CD4-positive, alpha-beta T cell treated with Interferon alpha-2 for 1 hour (primary cell): ENCODE measurements at places on chromosomes 6 and 20.
A peak's percentile ranks its signal among the peaks of the same experiment; 100 is the strongest.

DNA sequence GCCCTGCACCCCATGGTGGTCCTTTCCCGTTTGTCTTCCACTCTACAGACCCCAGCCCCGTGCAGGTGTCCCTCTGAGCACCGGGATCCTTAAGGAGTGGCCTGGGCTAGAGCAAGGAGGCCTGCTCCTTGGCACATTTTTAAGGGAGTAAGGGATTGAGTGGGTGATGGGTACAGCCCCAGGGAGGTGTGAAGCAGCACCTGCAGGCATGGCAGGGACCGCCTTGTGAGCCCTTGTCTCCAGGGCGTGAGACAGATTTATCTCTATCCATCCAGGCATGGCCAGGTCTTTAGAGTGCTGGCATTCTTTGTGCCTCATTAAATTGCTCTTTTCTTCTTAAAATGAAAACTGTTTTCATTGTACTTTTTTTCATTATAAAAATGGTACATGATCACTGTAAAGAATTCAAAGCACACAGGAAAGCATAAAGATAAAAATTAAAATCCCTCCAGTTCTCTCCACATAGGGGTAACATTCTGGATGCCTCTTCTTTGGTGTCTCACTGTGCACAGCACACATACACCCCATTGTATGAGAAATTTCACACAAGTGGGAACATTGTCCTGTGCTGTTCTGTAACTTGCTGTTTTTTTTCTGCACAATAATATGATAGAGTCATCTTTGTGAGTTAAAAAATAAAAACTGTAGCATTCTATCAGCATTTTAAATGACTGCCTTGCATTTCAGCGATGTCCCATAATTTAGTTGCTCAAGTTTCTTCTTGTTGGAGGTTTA is 31.9 kb upstream of the ZNF831 start:
- no peak for DNase-seq

- DNase-seq = no peak
These were observed 243.9 kb downstream of the HAO1 start for GRCh38 chr20:7696311-7696710.

DNA sequence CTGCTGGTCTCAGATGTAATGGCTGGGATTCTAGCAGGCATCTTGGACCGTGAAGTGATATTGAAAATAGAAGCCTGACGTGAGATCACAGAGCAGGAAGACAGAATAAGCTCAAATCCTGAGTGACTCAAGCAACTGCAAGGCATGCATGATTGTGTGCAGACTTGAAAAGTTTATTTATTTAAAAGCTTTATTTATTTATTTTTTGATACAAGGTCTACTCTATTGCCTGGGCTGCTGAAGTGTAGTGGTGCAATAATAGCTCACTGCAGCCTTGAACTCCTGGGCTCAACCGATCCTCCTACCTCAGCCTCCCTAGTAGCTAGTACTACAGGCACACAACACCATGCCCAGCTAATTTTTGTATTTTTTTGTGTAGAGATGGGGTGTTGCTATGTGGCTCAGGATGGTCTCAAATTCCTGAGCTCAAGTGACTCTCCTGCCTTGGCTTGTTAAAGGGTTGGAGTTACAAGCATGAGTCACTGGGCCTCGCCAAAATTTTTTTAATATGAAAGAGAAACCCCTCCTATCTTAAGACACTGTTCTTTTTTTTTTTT is 40.1 kb upstream of the RNF144B start:
- DNase-seq = no peak

DNA sequence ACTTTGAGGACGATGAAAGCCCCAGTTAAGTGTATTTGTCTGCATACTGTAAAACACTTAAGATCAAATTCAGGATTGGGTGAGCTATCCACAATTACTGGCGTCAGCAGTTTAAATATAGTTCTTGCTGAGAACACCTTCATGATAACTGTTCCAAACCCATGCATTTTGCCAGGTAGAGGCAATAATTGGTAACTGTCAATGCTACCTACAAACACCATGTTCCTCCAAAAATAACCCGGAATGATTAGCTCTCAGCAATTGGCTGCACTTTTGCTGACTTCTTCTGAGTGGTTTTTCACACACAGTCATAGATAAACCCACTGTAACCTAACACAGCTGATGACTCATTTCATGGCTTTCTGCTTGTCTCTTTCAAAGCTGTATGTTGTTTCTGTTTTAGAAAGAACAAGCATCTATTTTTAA is 1358.6 kb upstream of the GJE1 start:
- DNase-seq = no peak

GRCh38 chr6:82951389-82951788 is 114.3 kb downstream of the UBE3D start:
- no peak for DNase-seq

- no peak for DNase-seq
These were observed 8.5 kb upstream of the RAET1E start for GRCh38 chr6:149906405-149906804.

DNA sequence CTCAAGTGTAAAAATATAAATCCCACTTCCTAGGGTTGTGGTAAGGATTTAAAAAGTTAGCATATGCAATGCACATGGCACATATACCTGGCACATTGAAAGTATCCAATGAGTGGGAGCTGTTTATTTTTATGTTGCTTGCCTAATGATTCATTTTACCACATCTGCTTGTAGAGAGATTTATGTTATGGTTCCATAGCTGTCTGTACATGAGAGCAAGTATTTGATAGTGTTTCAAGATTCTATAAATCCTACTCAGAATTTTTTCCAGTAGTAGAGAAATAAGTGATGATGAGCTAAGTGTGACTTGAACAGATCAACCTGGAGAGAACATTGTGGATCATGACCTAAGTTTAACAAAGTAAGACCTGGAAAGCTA is 125.3 kb upstream of the SPTLC3 start:
- DNase-seq = no peak

GRCh38 chr20:31715766-31716165 is 6.9 kb downstream of the BCL2L1 start:
- no peak for DNase-seq

DNA sequence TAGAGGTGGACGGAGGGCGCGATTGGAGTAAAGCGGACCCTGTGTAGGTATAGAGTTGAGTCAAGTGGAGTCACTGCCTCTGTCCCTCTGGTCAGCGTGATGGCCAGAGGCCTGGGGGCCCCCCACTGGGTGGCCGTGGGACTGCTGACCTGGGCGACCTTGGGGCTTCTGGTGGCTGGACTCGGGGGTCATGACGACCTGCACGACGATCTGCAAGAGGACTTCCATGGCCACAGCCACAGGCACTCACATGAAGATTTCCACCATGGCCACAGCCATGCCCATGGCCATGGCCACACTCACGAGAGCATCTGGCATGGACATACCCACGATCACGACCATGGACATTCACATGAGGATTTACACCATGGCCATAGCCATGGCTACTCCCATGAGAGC is 479 bp downstream of the SLC39A7 start:
- DNase-seq = no peak

DNA sequence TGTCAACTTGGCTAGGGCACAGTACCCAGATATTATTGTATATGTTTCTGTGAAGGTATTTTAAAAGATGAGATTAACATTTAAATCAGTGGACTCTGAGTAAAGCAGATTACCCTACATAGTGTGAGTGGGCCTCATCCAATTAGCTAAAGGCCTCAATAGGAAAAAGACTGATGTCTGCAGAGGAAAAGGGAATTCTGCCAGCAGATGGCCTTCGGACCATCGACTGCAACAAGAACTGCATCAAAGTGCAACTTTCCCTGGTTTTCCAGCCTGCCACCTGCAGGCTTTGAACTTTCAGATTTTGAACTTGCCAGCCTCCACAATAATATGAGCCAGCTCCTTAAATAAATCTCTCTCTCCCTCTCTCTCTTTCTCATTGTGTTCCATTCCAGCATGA is 80.5 kb downstream of the IMPG1 start:
- DNase-seq = no peak

GRCh38 chr6:142884214-142885035 is 60.6 kb downstream of the HIVEP2 start:
- DNase-seq = no peak

- peak; percentile 23 for DNase-seq
These were observed 1.6 kb downstream of the PSMA7 start for GRCh38 chr20:62141397-62142251.

DNA sequence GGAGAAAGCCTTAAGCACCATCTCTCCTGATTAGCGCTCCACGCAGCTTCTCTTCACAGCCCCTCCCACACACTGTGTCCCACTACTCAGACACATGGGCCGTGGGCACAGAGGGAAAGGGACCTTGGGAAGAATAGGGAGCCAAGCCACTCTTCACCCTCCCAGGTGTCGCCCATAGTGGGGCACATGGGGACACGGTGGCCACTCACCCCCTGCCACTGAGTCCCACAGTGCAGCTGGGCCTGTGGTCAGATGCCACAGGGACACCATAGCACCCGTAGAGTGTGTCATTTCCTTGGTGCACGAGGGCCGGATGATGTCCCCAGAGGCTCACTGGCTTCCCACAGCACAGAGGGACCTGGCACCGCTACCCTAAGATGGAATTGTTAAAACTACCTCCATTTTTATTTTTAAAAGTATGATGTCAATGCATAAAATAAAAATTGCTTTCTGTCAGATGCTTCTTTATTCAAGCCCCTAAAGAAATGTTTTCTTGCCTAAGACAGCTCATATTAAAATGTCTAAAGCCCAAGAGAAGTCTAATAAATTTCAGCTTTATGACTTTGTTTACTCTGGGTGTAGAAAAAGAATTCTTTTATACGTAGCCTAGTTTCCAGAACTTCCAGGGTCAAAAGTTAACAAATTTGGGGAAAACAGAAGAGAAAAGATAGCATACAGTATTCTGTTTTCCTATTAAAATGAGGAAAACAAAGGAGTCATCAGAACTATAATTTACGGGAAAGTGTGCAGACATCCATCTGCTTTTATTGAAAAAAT is 191.0 kb upstream of the SNX9 start:
- DNase-seq = no peak

DNA sequence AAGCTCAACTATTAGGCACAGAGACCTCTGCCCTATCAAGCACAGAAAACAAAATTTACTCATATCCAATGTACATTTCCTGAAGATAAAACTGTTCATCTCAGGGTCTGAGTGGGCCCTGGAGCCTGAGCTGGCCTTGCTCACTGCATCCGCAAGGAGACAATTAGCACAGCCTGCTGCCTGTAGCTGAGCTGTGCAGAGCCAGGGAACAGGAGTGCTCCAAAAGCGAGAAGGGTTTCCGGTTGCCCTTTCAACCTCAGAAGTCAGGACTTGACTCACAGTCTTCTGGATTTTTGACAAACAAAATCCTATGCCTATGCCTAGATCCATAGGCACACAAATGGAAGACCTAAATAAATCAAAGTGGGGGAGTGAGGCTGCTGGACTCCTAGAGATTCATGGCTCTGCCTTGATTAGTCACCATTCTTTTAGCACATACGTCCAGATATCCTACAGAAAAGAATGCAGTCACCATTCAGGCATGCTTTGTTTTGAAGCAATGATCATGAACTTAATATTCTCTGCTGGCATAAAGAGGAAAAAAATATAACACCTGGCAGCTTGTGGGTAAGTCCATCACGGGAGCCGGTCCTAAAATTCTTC is 73.5 kb downstream of the BFSP1 start:
- DNase-seq = no peak

DNA sequence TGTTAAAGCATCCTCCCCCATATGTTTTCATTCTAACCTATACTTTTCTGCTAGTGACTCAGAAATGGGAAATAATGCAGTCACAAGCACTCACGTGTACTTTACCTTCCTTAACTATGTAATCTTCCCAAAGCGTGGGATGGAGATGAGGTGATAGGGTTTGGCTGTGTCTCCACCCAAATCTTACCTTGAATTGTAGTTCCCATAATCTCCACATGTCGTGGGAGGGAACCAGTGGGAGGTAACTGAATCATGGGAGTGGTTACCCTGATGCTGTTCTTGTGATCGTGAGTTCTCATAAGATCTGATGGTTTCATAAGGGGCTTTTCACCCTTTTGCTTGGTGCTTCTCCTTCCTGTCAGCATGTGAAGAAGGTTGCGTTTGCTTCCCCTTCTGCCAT is 35.4 kb downstream of the AGPAT4 start:
- no peak for DNase-seq
